AG08396 (cell line): ENCODE measurements at places on chromosomes 11 and 22.

DNA sequence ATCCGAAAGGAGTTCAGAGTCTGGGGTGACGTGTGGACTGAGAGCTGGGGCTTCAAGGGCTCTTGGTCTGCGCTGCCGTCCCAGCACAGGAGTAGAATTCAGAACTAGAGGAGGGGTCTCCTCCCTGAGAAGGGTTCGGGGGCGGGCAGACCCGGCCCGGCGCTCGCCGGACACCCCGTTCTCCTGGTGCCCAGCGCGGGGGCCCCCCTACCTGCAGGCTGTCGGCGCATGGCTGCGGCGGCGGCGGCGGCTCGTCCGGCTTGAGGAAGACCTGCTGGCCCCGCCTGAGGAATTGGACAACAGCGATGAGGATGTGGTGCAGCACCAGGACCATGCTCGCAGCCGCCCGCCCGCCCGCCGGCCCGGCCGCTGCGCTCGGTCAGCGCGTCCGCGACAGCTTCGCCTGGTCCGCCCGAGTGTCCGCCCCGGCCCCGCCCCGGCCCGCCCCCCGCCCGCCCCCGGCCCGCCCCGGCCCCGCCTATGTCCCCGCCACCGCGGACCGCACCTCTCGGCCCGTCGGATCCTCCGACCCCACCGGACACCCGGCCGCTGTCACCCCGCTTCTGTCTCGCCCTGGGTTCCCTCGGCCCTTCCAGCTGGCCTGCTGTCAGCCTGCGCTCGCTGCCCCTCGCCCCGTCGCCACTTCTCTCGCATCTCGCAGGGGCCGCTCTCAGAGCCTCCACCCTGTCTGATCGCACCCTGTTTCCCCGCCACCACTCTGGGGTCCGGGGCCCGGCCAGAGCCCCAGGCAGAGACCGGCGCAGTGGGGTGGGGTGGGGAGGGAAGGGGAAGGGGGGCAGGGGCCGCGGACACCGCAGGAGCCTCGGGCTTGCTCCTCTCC, 32.0 kb downstream of the PDE2A start:
- peak; percentile 79 for DNase-seq

- DNase-seq: no peak
Measured at GRCh38 chr11:72924568-72925190, 110.5 kb downstream of the ATG16L2 start.

DNA sequence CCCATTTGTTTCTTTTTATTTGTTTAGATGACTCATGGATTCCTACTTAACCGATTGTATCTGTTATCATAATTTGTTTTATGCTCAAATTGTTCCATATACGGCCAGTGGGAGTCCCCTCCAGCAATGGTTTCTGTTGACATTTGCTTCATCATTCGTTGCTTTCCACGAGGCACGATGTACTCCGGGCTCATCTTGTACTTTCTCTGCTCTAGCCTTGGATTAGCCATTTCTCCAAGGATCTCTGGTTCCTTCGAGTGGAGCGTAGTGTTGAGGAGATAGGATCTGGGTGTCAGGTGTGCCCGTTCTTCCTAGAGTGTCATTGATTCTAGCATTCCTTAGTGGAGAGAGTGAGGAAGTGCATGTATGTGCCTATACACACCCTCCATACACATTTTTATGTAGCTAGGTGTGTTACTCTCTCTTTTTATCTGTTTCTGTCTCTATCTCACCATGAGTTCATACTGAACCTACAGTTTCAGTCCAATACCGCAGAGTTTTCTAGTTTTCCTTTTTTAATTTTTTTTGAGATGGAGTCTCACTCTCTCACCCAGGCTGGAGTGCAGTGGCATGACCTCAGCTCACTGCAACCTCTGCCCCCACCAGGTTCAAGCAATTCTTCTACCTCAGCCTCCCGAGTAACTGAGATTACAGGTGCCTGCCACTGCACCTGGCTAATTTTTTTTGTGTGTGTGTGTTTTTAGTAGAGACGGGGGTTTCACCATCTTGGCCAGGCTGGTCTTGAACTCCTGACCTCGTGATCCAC, 31.4 kb downstream of the TECTA start:
- DNase-seq: no peak

DNA sequence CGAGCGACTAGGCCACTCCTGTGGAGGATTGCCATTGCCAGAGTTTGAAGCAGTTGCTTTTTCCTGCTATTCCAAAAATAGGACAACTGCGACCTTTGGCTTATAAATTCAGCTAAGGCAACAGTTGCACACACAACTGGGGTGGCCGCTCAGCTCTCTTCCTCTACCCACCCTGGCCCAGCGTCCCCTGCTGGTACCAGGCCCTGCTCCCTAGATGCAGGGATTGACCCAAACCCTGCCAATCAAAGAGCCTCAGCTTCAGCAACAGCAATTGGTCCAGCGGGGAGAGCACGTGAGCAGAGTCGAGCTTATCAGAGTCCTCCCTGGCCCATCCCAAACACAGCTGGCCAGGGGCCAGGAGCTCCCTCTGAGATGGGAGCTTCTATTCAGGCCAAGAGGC, 22.0 kb upstream of the CABP2 start:
- no peak for DNase-seq

GRCh38 chr11:102436976-102437375, 15.6 kb downstream of the TMEM123 start:
- no peak for DNase-seq

DNA sequence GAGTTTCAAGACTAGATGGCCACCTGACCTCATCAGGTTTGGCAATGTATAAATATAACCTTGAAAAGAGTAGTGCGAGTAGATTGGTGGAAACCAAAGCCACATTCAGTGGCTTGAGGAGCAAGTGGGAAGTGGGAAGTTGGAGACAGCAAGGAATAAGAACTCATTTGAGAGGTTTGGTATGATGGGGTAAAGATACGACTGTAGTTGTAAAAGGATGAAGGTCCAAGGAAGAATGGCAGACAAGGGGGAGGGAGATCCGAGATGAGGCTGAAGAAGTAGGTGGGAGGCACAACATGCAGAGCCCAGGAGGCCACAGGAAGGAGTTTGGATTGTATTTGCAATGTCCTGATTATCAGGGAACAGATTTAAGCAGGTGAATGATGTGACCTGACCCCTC, 20.8 kb downstream of the RASSF10 start:
- no peak for DNase-seq

DNA sequence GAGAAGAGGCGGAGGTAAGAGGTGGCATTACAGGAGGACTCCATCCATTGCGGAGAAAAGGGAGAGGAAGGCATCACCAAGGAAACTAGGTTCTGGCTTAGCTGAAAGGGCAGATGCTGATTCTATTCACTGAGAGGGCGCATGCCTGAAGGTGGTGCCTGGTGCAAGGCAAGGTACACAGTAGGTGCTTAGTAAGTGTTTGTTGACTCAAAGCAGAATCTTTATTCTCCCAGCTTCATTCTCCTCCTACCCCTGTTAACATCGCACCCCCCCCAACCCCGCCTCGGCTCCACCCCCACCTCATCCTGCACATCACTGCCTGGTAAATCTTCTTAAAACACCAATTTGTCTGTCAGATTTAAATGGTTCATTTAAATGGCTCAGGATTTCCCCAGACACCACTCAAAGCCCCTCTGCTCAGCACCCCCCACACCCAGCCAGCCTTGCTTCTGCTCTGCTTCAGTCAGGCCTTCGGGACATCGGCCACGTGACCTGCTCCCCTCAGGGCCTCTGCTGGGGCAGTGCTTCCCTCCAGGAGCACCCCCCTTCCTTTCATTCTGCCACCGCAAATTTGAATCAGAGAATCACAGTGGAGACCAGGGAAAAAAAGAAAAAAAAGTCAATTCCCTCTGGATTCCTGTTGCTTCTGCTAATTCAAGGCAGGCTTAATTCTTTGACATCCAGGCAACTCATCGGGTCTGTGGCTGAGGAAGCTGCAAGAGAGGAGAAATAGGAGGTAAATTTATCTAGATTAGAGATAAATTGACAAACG, 17.8 kb upstream of the RCN1 start:
- DNase-seq: no peak

DNA sequence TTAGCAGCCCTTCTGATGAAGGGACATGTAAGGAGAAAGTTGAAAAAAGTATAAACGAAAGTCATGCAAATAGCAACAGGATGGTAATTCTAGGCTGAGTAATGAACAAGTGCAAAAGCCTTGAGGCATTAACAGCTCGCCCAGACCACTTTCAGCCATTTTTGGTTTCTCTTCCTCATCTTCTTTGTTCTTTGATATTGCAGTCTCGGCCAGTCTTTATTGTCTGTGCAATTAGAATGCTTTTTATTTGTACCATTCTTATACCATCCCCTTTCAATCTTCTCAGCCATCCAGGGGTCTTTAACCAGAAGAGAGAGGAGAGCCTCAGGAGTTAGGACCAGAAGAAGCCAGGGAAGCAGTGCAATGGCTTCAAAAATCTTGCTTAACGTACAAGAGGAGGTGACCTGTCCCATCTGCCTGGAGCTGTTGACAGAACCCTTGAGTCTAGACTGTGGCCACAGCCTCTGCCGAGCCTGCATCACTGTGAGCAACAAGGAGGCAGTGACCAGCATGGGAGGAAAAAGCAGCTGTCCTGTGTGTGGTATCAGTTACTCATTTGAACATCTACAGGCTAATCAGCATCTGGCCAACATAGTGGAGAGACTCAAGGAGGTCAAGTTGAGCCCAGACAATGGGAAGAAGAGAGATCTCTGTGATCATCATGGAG, 7.3 kb downstream of the TRIM34 start:
- DNase-seq: no peak

DNA sequence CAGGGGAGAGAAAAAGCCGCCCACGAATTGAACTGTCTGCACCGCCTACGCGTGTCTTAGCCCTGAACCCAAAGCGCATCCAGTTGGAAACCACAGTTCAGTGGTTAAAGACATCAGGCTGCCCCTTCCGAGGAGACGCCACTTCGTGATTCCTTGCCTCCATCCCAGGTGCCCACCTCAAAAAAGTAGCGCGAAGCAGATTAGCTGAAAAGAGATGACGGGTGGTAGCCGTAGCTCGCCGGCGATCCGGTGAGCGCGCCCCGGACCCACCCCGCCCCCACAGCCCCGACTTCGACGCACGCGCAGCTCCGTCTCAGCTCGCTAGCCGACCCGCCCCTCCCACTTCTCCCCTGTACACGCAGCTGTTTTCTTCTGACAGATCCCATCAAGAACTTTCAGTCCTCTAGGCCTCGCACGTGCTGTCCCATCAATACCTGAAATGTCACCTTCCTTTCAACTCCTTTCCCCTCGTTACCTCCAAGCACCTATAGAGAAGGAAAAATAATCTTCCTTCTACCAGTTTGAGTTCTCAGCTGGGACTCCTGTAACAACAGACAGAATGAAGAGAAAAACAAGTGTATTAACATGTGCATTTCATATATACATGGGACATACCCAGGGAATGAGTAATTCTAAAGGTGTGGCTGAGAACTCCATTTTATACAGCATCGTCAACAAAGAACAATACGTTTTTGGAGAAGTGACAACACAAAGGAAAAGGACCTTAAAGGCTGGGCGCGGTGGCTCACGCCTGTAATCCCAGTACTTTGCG, 49.5 kb downstream of the OR4D9 start:
- DNase-seq: peak; percentile 87

DNA sequence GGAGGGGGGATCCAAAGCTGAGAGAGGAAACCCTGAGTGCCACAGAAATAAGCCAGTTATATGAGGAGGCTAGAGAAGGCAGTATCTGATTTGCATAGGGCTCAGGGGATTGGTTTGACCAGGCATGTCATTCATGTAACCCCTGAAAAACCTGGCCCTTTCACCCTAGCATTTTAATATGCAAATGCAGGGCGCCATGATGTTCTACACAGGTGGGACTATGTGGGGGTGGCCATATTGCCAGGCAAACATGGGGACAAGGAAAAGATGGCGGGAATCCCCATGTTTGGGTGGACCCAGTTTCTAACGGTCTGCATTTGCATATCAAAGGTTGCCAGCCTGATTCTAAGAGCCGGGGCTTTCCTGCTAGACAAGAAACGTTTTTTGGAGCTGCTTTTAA, 27.2 kb downstream of the CSF2RB start:
- no peak for DNase-seq

GRCh38 chr22:30313527-30314363, 13.0 kb downstream of the TBC1D10A start:
- no peak for DNase-seq

DNA sequence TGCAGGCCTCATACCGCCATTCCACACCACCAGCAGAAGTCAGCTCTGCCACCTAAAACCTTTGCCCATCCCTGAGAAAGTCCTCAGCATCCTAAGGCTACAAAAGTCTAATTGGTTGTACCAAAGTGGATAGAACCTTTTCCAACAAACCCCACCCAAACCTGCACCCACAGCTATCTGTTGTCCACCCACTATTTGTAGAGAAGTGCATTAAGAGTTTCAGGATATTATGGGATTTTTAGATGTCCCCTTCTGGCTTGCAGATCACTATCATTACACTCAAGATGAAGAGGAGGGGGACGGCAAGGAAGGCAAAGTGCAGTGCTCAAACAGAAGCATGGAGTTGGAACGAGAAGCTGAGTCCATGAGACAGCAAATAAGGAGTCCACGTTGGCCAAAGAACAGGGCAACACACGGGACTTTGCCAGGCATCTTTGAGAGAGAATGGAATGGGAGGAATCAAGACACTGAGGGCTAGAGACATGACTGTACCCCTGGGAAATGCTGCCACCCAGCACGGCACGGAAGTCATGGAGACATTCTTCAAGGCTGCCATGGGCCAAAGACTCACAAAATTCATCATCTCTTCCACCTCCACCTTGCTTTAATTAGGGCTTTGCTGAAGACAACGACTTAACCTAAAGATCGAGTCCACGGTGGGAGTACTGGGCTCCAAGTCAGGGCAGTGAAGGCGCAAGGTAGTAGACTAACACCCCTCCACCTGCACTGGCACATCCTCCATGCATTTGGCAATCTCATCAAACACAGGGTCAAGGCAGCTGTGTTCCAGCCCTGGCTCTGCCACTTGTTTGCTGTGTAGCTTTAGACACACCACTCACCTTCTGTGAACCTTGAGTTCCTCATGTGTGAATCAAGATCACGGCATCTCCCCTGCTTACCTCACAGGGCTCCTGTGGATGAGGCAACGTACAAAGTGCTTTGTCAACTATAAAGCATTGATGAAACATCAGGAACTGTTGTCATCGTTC, 112.9 kb upstream of the TMEM45B start:
- DNase-seq: no peak

DNA sequence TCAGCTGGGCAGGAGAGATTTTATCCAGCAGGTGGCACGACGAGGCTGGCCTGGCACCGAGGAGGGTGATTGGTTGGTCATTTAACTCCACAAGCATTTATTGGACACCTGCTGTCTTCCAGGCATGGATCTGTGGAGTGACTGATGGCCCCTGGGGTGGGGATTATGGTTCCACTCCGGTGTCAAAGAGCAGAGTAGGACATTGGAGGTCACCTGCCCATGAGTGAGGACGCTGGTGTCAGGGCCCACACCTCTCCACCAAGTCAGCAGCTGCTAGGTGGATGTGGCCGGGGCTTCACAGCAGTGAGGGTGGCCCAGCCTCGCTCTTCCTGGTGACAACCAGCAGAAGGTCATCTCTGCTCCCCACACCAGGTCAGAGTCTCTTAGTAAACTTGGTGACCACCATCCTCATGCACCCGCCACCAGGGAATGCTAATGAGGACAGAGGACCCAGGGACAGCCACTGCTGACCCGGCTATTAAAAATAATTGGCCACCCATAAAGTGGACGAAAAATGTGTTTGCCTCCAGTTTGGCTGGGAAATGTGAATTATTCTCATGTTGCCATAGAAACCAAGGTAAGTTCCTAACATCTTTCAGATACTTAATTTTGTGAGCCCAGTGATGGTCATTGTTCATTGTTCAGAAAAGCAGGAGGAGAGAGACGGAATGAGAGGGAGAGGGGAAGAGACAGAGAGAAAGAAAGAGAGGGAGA, 428.7 kb downstream of the TBC1D22A start:
- no peak for DNase-seq
